CD8-positive, alpha-beta memory T cell (primary cell): ENCODE measurements at places on chromosomes 12 and 14. TPM values are rescaled to one million over a fixed set of nuclear protein-coding genes. Genes with fewer than 3 reads are reported as not detected.
A peak's percentile ranks its signal among the peaks of the same experiment; 100 is the strongest.

DBX2 gene
- not detected for total RNA-seq

GRCh38 chr12:32705783-32706182 is 26.7 kb downstream of the DNM1L start:
- no peaks in the 10 kb centered on the region for H3K4me1 ChIP-seq
- no peak overlapping the region for H3K4me3 ChIP-seq
- no peak for DNase-seq

- peak overlapping the region; percentile 98 for H3K27ac ChIP-seq
- H3K4me1 ChIP-seq = peaks cover 22% of the 10 kb centered on the region
- DNase-seq = no peak
- no peaks in the 10 kb centered on the region for H3K27me3 ChIP-seq
Observed at GRCh38 chr12:6752167-6752920, 597 bp downstream of the MLF2 start.

- no peak overlapping the region for H3K27ac ChIP-seq
- no peaks in the 10 kb centered on the region for H3K4me1 ChIP-seq
- H3K36me3 ChIP-seq = no peaks in the 10 kb centered on the region
- no peak for DNase-seq
- H3K27me3 ChIP-seq = no peaks in the 10 kb centered on the region
Observed at GRCh38 chr12:65997056-65997455, 133.5 kb downstream of the LLPH start.

- no peaks in the 10 kb centered on the region for H3K4me1 ChIP-seq
- H3K27ac ChIP-seq = no peak overlapping the region
Observed at GRCh38 chr14:99426265-99426664, 54.4 kb downstream of the SETD3 start.

SYT1 gene
- not detected for total RNA-seq
